ENCODE measurements at places on chromosomes 13 and 19. TPM values are rescaled to one million over a fixed set of nuclear protein-coding genes. Genes with fewer than 3 reads are reported as not detected.

ZNF486 gene
- total RNA-seq = 22.3 TPM

ZNF730 gene
- total RNA-seq = 32.6 TPM

CYP4F8 gene
- not detected for total RNA-seq

IER2 gene
- total RNA-seq = 150 TPM

C1QTNF9 gene
- total RNA-seq = not detected

SNRPA gene
- total RNA-seq = 218 TPM

LILRA5 gene
- not detected for total RNA-seq

PLEKHG2 gene
- total RNA-seq = 62.3 TPM

PRRG2 gene
- 5.9 TPM for total RNA-seq
